ENCODE measurements at places on chromosomes 11 and 22.

- DNase-seq = no peak
Observed at GRCh38 chr22:23065069-23065451, 5.3 kb upstream of the GNAZ start.

DNA sequence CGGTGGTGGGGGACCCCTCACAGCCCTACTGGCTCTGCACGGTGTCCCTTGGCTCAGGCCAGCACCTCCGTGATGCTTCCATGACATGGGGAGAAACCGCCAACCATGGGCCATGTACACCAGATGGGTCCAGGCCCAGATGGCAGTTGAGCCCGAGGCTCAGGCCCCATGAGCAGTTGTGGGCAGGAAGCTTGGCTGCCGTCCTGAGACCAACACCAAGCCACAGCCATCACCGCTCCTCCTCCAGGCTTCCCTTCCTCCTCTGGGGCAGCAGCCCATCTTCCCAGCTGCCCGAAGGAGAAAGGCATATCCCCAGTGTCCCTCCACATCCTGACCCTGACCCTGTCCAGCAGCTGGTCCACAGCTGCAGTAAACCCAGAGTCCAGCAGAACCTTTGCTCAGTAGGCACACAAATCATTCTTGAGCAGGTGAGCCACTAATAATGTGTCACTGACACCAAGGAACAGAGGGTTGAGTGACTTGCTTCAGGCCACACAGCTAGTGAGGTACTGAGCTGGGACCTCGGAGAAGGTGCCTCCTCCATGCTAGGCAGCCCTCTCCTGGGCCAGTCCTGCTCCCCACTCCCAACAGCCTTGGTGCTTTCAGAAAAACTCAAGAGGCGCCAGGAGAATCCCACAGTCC is 204.9 kb downstream of the CTTN start:
- no peak for DNase-seq

DNA sequence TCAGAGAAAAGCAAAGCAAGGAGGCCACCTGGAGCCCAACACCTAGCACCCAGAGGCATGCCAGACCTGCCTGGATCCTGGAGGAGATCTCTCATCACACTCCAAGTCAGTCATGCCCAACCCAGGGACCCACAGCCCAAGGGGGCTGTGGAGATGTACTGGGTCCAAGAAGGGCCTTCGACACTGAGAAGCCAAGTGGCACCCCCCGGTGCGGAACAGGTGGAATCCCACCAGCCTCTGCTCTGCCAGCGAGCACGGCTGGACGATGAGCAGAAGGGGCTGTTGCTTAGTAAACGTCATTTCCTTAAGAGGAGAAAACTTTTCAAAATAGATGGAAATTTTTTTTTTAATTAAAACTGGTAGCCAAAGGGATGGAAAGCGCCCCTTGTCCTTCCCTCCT is 171.9 kb upstream of the GRK3 start:
- DNase-seq = no peak

DNA sequence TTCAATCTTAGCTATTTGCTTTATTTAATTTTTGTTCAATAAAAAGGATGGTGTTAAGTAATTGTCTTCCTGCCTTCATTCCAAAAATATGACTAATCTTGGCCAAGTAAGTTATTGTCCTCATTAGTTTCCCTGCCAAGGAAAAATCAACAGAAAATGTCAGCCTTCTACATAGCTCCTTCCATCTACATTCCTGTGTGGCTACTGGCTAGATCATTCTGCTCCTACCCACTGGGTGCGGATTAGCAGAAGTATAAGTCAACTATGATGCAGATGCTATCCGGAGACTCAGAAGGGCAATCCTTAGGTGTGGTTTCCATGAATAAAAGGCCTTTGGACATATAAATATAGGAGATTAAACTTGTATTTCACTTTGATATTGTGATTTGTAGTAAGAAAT is 154.4 kb downstream of the SBF2 start:
- DNase-seq = no peak

DNA sequence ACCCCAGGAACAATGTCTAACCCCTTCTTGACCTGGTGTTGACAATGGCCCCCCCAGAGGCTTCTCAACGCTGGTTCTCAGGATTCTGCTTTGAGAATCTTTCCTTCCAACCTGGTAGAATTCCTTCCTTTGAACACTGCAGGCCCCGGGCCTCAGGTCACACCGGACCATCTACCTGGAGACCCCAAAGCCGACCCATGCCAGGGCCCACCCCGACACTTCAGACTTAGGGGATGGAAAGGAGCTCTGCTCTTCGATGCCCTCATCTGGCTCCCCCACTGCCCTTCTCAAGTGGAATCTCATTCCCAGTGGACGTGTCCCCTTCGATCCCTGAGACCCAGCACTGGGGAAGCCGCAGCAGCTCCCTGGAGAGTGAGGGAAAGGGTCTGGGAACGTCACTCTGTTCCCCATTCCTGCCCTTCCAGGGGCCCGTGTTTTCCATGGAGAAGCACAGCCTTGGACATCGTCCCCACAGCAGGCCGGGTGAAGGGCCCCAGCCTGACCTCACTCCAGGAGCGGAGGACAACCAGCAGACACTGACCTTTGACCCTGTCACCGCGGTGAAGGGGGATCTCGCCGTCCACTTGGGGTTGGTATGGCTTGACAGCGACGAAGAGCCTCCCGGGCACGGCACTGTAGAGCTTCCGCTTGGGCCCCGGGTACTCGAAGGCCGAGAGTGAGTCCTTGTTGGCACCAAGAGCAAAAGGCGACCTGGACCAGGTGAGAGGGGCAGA is 408.3 kb downstream of the CTTN start:
- no peak for DNase-seq

DNA sequence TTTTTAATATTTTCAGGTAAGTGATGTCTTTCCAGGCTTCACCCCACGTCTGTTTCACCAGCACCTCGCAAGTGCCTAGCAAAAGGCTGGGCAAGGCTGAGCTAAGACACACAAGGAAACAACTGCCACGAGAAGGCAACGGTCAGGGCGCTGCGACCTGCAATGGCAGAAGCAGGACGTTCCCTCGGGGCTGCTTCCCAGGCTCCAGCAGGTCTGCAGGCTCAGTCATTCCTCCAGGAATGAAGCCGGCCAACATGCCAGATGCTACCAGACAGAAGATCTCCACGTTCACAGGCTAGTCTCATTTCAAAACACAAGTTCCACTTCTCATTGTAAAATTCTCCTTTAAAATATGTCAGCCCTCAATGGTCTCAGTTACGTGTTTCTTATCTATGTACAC is 45.5 kb downstream of the CELSR1 start:
- no peak for DNase-seq

GRCh38 chr11:48148749-48149148 is 67.9 kb upstream of the OR4B1 start:
- DNase-seq = no peak

All from stimulated activated CD4-positive, alpha-beta T cell treated with anti-CD3 and anti-CD28 coated beads, Interleukin-15, amount 100 ng/mL, for 48 hours (primary cell).